ENCODE measurements at places on chromosomes 16 and 17. TPM values are rescaled to one million over a fixed set of nuclear protein-coding genes. Genes with fewer than 3 reads are reported as not detected.

Gene HOXB6
- 42.9 TPM for total RNA-seq

Gene PYDC1
- total RNA-seq: not detected

Gene ARHGDIG
- total RNA-seq: not detected

Gene HBM
- total RNA-seq: not detected

Gene ASIC2
- total RNA-seq: 0.23 TPM

Gene NAGS
- total RNA-seq: 14.1 TPM

Gene CACNG3
- total RNA-seq: not detected

Gene EMP2
- total RNA-seq: 6.5 TPM

Gene MAPK7
- total RNA-seq: 9.1 TPM

Gene SLFN12L
- not detected for total RNA-seq

Gene SERPINF2
- 0.07 TPM for total RNA-seq

Gene PIRT
- not detected for total RNA-seq

Gene VTN
- total RNA-seq: not detected

Gene VMO1
- total RNA-seq: not detected

Gene TNFAIP1
- total RNA-seq: 69.3 TPM

Gene SLC16A6
- 0.07 TPM for total RNA-seq

Gene TTYH2
- 1.2 TPM for total RNA-seq

Gene VPS35L
- total RNA-seq: 43.0 TPM

Gene PERCC1
- total RNA-seq: not detected

Gene NEUROD2
- total RNA-seq: not detected

Gene TIMP2
- total RNA-seq: 78.3 TPM

Gene CNGB1
- total RNA-seq: 1.4 TPM
